ENCODE measurements at places on chromosomes 16 and 17.

GRCh38 chr16:47732523-47733111, 271.5 kb downstream of the PHKB start:
- no peak for DNase-seq

DNA sequence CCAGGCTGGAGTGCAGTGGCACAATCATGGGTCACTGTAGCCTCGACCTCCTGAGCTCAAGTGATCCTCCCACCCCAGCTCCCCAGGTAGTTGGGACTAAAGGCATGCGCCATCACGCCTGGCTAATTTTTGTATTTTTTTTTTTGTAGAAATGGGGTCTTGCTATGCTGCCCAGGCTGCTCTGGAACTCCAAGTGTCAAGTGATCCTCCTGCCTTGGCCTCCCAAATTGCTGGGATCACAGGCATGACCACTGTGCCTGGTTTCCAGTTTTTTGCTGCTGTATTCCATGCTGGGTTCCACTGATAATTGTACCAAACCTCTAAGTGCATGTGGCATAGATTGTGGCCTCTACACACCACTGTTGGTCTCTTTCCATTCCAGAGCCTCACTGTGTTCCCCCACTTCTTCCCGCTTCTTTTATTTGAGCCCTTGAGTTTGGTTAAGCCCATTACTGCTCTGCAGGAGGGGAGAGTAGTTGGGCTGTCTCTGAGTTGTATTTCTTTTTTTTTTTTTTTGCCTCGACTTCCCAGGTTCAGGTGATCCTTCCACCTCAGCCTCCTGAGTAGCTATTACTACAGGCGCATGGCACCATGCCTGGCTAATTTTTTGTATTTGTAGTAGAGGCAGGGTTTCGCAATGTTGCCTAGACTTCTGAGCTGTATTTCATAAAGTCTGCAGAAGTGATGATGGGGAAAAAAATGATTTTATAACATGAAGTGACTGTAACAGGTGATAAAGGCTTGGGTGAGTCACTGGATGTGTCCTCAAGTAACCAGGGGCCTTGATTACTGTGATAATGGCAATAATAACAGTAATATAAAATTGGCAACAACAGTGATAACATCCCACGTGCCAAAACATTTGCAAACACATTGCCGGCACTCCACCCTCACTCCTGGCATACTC, 30.0 kb downstream of the EEF2K start:
- no peak for DNase-seq

- no peak for DNase-seq
Measured at GRCh38 chr16:65002265-65002664, 119.6 kb downstream of the CDH11 start.

GRCh38 chr16:3145151-3145550, 10.3 kb downstream of the ZNF213 start:
- DNase-seq: no peak

DNA sequence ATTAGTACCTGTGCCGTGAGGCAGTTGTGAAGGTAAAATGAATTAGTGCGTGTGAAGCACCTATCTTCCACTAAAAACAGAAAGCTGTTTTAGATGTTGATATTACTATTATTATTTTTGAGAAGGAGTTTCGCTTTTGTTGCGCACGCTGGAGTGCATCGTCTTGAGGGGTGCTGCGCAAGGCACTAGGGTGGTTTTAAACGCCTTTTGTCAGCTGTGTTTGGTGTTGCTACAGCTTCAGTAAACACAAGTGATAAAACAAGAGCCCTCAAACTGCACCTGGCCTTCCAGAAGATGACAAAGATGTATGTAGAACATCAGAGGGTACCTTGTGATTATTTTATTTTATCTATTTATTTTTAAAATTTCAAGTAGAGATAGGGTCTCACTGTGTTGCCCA, 38.2 kb downstream of the PLCG2 start:
- no peak for DNase-seq

- no peak for DNase-seq
Measured at GRCh38 chr16:21611198-21611555, 11.8 kb downstream of the METTL9 start.

DNA sequence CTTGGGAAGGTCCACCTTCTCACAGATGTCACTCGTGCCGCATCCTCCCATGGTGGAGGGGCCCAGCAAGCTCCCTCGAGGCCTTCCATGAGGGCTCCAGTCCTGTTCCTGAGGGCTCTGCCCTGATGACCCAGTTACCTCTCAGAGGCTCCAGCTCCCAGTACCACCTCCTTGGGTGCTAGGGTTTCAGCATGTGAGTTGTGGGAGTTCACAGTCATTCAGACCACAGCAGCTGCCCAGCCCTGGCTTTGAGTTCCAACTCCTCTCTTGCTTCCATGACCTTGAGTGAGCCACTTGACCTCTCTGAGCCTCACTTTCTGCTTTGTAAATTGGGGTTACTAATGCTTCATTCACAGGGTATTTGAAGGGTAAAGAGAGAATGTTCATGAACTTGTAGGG, 37.1 kb upstream of the LGALS9 start:
- DNase-seq: no peak

DNA sequence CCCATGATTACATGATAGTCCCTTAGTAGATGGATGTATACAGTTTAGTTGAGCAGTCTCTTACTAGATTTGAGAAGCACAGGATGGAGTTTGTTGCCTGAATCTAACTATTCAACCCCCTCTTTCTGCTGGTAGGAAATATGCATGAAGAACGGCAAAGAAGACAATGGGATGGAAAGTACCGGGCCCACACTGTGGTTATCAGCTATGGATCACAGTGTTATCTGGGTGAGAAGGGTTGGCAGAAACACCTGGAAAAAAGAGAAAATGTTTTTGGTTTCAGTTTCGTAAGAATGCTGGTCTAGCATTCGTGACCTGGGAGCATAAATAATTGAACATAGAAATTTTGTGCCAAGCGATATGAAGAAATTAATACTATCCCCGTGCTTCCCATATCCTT, 53.1 kb downstream of the ANKFN1 start:
- DNase-seq: no peak

DNA sequence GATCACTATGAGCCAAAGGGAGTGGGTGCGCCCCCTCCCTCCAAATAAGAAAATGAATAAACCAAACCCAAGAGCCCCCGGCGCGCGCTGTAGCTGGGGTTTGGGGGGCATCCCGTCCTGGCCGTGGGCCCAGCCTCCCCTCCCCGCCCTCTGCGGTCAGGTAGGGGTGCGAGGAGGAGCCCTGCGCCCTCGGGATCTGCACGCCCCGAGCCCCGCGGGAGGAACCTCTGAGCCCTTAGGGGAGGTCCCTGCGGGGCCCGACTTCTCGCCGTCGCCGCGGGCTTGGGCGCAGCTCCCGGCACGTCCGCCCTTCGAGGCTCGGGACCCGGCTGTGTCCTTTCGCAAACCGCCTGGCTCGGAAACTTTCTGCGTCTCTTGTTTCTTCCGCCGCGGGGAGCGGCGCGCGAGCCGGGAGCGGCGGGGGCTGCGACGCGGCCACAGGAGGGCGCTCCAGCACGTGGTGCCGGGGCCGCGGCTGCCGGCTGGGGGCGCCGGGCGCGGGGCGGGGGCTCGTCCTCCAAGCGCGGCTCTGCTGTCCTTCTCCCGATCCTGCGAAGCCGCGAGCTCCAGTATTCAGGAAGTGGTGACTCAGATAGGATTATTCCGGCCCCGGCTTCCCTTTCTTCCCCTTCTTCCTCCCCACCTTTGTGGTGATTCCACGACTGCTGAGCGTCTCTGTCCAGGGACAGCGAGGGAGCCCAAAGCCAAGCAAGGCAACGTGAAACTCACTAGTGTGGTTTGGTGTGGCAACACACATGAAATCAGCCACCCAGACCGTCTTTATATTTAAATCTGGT, 1.6 kb downstream of the PITPNC1 start:
- peak; percentile 77 for DNase-seq

GRCh38 chr17:31314782-31315100, 887 bp upstream of the EVI2B start:
- no peak for DNase-seq

DNA sequence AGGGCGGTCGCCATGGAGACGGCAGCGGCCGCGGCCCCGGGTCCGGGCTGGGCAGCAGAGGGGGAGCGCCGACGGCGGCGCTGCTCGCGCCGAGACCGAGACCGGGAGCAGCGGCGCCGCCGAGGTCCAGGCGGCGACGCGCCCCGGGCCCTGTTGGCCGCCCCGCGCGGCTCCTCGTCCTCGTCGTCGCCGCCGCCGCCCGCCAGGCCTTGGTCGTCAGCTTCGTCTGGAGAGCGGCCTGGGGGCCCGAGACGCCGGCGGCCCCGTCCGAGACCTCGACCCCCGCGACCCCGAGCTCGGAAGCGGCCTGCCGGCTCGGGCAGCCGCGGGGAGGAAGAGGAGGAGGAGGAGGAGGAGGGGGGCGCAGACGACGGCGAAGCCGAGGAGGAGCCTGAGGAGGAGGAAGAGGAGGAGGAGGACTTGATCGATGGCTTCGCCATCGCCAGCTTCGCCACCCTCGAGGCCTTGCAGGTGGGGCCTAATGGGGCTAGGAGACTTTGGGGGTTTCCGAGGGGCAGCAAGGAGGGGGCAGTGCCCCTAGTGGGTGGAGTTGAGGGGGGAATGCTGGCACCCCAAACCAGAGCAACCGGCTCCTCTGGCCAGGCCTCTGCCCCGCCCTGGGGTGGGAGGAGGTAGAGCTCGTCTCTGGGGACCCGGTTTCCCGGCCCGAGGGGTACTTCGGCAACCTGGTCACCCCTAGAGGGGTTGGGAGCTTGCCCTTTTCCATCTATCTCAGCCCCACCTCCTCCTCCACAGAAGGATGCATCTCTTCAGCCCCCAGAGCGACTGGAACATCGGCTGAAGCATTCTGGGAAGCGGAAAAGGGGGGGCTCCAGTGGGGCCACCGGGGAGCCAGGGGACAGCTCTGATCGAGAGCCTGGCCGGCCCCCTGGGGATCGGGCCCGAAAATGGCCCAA, 1.5 kb downstream of the FBRS start:
- DNase-seq: no peak

DNA sequence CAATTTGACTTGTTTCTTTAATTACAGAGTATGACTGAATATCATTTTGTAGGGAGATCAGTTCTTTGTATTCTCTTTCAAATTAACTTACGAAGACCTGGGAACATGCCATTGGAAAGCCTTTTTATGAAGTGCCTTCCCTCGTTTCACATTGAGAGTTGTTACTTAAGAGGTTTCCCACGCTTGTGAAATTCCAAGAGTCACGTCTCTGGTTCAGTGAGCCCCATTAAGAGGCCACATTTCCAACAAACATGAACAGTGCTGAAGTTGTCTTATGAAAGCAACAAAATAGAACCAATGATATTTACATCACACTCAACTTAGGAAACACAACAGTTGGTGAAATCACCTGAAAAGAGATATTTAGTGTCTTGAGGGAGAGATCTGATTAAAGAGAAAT, 334.1 kb downstream of the TOX3 start:
- no peak for DNase-seq

GRCh38 chr17:82216301-82217119, 3.9 kb upstream of the CCDC57 start:
- no peak for DNase-seq

DNA sequence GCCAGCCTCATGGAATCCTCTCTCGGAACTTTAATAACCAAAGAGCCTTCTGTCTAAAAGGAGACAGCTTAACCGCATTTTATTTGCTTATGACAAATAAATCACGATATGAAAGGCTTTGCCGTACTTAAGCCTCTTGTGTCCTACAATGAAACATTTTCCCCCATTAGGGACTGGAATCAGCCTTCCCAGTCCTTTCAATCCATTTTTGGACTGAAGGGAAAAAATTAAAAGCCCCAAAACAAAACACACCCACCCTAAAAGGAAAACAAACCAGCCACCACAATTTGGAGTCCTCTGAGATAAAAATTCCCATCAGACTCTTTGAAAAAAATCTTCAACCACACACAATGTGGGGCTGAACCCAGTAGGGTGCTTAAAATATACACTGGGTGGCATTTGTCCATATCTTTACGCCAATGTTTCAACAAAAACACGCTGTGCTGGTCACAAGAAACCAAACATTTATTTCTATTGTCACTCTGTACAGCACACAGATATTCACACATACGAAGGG, 3.0 kb downstream of the HOXB4 start:
- DNase-seq: peak; percentile 93

GRCh38 chr16:85296859-85297660, 184.8 kb upstream of the CIBAR2 start:
- no peak for DNase-seq

DNA sequence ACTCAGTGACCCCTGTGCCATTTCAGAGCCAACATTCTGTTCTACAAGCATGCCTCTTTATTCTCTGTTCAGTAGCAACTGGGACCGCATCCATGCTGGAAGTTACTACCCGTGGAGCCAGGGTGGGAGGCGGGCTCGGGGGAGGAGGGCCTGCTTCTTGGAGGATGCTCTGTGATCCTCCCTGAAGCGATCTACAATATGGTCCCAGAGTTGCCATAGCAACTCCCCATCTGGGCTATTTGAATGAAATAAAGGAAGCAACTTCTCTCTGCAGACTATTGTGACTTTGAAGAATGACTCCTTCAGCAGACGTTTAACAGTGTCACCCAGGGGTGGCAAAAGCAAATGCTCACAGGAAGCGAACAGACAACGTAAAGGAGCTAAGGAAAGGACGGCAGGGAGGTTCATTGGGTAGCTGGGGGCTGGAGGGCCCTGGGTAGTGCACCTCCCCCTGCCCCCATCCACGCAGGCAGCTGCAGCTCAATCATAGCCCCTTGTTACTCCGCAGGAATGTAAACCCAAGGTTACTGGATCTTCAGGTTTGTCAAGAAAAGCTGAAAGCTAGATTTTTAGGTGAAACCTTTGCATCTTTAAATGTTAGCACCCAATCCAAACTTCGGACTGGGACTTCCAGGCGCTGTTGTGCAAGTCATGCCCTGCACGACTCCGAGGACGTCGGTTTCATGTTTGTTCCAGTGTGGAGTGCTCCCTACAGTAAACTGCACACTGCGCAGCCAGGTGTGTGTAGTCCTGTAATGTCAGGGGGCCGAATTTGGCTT, 51.1 kb upstream of the MEAK7 start:
- DNase-seq: no peak

DNA sequence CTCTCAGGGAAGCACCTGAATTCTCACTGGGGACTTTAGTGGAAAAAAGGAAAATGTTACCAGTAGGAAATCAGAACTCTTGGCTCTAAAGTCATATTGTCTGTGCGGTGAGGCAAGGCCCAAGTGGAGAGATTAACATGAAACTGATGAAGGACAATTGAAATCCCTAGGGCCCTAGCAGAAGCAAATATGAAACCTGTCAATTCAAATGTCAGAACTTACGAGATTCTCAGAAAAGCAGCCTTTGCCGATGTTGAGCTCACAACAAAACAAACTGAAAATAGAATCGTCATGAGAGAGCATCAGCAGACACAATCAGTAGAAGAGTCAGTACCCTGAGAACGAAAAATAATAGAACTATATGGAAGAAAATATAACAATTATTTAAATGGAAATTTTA, 108.8 kb downstream of the ELAC2 start:
- DNase-seq: no peak

GRCh38 chr16:73150786-73151185, 102.9 kb upstream of the ZFHX3 start:
- no peak for DNase-seq

Data from NCI-H774 (cell line).